Kidney glomerular epithelial cell (primary cell): ENCODE measurements at places on chromosomes 5 and 9.
A peak's percentile ranks its signal among the peaks of the same experiment; 100 is the strongest.

DNA sequence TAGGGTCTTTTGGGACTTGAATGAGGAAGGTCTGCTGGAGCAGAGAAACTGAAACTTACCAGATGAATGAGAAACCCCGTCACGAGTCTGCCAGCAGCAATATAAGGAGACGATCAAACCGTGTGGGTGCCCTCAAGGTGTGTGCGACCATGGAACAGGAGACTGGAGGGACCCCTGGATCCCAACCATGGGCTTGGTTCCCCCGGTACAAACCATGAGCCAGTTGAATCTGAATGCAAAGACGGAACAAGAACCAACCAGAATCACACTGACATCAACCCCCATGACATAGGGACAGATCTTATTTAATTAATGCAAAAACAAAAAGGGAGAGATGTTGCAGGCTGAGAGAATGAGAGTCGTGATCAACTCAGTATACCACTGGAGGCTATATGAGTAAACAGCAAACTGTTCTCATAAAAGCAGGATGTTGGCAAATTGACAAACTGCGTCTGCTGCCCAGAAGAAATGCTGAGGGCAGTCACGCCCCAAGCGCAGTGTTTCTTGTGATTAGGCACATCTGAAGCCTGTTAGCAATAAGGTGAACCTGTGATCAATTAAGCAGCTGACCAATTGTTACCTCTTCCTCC, 475.5 kb upstream of the ACO1 start:
- no peak for DNase-seq

- peak; percentile 100 for DNase-seq
These were observed 389.1 kb upstream of the KIF2A start for GRCh38 chr5:61916621-61917620.

DNA sequence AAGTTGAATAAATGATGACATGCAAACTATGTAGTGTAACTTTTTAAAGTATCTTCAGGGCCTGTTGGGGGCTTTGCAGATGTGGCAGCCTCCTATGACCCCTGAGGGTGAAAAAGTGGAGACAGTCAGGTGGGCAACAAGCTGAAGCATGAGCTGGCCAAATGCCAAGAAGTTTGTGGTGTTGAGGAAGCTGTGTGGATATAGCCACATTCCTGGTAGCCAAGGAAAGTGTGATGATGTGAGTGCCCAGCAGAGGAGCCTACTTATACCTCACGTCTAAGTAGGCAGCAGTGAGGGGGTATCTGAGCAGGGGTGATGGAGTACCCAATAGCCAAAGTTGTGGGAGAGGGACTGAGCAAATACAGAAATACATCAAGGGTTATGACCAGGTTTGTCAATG, 621.2 kb upstream of the CDH6 start:
- peak; percentile 22 for DNase-seq

DNA sequence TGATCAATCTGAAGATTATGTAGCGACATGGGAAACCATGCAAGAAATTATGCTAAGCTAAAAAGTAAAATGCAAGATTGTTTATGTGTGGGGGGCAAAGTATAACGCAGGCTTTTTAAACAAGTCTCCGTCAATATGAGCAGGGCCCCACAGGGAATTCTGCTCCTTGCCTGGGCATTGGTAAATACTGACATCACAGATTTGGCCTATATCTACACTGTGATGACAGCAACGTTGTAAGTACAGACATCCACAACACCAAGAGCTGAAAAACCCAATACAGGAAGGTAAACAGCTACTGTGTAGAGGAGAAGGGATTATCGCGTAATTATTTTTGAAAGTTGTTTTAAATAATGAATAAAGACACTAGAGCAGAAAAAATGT, 74.5 kb upstream of the SLC25A51 start:
- no peak for DNase-seq

DNA sequence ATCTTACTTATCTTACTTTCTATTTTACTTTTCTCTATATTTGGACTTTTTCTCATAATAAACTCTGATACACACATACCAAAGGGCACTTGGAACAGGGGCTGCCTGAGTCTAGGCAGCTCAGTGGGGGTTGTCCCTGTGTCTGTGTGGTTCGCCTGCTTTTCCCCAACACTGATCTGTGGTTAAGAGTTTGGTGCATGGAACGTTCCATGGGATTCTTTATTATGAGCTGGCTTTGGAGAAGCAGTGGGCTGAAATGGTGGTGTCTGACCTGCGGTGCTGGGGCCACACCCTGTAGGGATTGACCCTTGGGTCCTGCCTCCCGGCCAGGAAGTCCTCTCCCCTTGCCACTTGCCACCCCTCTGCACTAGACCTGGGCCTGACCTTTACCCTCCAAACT, 47.4 kb downstream of the ANKRD33B start:
- DNase-seq: no peak

DNA sequence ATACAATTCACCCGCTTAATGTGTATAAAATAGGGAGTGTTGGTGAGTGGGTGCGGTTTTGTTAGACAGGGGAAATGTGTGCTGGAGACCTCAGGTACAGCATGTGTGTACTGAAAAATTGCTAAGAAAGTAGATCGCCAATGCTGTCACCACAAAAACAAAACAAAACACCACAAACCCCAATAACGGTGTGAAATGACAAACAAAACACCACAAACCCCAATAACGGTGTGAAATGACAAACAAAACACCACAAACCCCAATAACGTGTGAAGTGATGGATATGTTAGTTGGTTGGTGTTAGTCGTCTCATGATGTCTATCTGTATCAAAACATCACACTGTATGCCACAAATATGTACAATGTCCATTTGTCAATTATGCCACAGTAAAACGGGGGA, 14.2 kb upstream of the GFPT2 start:
- no peak for DNase-seq

GRCh38 chr9:5949103-5949699, 58.5 kb downstream of the MLANA start:
- DNase-seq: peak; percentile 12

GRCh38 chr5:96565582-96566265, 96.5 kb upstream of the CAST start:
- peak; percentile 42 for DNase-seq

GRCh38 chr5:168714046-168714445, 134.9 kb upstream of the PANK3 start:
- DNase-seq: peak; percentile 9

DNA sequence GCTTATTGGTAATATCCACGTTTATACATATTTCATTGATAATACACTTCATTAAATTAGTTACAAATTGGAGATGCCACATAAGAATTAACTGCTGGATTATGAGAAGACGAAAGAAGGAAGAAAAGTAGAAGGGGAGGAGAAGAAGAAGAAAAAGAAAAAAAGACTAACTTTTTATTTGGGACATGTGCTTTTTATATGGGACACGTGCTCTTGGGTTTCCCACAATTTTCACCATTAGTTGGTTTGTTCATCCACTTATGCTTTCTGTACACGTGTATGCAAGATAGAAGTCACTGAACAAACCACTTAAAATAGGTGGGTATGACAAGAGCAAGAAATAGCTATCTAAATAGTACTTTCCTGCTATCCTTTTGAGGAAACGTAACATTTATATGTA, 98.6 kb downstream of the MRPS30 start:
- no peak for DNase-seq

DNA sequence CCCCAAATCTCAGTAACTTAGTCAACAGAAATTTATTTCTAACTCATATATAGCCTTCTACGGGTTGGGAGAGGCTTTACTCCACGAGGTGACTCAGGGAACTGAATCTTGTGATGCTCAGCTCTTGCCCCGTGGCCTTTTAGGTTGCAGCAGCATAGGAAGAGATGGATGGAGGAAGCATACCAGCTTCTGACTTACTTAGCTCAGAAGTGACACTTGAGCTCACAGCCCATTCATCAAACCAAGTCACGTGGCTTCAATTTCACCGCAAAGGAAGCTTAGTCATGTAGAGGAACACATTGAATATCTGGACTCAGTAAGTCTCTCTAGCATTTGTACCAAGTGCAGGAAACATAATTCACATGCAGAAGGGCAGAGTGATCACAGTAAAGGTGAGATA, 124.1 kb upstream of the KCNN2 start:
- no peak for DNase-seq

DNA sequence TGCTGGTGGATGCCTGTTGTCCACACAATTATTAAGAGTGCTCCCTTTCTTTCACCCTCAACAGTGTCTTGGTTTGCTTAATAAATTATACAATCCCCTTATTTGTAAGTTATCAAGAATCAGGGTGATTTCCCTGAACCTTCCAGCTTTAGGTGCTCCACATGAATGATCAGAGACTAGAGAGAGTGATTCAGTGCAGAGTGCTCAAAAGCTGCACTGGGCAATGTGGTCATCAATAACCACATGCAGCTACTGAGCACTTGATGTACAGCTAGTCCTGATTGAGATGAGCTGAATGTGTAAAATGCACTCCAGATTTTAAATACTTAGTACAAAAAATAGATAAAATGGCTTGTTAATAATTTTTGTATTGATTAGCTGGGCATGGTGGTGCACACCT, 76.8 kb upstream of the TRIO start:
- peak; percentile 47 for DNase-seq
